ENCODE measurements at places on chromosomes 4 and X.

GRCh38 chr4:25081866-25082471 lies 51.2 kb upstream of the LGI2 start:
- DNase-seq = peak; percentile 62

DNA sequence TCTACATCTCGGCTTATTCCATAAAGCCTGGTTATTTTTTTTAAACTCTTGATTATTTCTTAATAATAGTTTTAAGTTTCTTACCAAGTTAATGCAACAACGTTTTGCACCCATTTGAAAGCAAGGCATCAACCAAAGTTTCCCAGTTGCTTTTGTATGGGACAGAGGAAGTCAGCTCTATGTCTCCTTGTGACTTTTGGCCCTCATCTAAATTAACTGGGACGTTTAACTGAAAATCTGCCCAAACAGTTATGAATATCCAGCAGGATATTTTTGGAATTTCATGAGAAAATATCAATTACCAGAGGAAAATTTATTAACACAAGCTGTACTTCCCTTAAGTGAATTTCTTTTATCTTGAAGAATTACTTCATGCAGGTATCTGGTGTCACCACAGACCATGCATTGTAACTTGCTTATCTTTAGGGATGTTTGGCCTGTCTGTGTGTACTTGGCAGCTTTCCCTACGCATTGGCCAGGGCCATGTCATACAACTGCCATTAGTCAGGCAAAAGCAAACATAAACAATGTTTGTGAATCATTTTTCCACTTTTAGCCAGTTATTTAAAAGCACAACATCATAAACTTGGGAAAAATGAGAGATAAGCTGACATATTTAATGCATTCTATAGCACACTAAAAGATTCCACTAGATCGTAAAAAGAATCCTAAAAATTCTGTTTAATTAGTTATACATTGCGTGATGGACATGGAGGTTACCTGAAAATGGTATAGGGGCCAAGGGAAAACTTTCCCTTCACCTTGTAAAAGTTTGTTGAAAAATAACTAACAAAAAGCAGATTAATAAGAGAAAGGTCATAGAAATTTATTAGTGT lies 101.4 kb upstream of the PDE5A start:
- DNase-seq = no peak

GRCh38 chrX:112571388-112571787 lies 108.3 kb downstream of the LHFPL1 start:
- DNase-seq = no peak

GRCh38 chr4:117907646-117908045 lies 126.6 kb upstream of the NDST3 start:
- no peak for DNase-seq

GRCh38 chr4:155415662-155416061 lies 38.9 kb upstream of the MAP9 start:
- no peak for DNase-seq

DNA sequence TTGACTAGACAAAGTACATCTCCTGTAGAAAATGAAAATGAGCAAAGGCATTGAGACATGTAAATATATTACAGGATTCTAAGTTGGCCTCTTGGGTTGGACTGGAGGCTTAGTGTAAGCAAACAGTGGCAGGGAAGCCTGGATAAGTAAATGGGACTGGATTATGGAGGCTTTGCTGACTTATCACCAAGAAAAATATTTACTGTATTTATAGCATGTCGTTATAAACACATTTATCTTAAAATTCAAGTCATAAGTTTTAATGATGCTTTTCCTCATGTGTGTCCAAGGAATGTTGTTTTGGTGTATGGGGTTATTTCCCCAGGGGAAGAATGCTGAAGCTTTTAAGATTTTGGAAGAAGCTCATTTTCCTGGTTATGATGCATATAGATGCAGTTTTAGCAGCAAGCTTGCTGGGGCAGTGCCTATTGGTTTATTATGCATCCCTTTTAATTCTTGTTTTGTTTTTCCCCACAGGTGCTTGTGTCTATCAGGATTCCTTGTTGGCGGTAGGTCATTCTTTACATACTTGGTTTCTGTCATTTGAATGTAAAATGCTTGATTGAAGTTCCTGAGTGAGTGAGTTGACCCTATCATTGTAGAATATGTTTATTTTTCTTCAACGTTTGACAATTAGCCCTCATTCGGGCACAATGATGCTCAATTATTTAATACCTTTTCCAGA lies 8.5 kb downstream of the FRAS1 start:
- DNase-seq = no peak

- DNase-seq = no peak
Measured at GRCh38 chr4:10738826-10739489, 54.4 kb upstream of the CLNK start.

GRCh38 chr4:1414831-1415680 lies 8.8 kb upstream of the NKX1-1 start:
- DNase-seq = no peak

GRCh38 chr4:157739242-157739641 lies 433.6 kb downstream of the GASK1B start:
- no peak for DNase-seq

DNA sequence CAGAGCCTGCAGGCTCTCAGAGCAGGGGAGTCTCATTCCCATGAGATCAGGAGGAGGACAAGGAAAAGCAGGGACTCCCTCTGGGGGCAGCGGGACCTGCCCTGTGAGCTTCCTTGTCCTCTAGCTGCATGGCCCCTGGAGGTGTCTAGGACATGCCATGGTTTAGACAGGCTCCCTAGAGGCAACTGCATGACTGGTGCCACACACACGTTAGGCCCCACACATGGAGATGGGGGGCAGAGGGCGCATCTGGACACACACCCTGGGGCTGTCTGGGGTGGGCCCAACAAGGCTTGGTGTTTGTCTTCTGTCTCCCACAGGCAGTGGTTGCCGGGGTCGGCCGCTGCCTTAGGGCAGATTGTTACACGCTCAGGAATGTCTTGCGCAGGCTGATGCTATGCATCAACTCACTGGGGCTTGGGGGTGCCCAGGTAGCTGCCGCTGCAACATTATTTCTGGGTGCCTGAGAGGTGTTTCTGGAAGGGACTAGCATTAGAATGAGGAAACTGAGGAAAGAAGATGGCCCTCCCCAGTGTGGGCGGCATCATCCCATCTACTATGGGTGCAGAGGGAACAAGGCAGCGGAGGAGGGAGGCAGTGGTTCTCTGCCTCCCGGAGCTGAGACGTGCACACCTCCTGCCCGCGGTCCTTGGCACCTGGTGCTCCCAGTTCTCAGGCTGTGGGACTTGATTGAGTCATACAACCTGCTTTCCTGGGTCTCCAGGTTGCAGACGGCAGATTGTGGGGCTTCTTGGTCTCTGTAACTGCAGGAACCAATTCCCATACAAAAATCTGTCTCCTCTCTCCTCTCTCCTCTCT lies 32.1 kb upstream of the GPR78 start:
- peak; percentile 78 for DNase-seq

- no peak for DNase-seq
Measured at GRCh38 chr4:14337892-14338584, 664.2 kb upstream of the CPEB2 start.

DNA sequence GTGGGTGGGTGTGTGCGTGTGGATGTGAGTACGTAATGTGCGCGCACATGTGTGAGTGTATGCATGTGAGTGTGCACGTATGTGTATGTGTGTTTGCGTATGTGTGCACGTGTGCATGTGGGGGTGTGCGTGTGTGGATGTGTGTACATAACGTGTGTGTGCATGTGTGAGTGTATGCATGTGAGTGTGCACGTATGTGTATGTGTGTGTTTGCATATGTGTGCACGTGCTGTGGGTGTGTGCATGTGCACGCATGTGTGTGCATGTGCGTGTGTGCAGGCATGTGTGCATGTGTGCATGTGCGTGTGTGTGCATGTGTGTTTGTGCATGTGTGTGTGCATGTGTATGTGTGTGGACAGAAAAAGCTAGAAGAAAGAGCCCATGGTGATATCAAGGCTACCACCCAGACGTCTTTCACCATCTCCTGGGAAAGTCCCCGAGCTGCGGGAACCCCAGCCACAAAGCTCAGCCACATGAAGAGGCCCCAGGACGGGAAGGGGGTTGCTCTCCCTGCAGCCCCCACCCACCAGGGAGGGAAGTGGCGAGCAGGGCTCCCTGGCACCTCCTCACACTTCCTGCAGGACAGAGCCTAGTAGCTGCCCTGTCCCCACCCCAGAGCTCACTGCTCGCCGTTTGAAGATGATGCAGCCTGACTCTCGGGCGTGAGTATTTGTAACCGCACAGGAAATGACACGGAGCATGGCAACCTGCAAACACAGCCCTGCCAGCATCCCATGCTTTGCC lies 108.3 kb downstream of the DCTD start:
- no peak for DNase-seq

DNA sequence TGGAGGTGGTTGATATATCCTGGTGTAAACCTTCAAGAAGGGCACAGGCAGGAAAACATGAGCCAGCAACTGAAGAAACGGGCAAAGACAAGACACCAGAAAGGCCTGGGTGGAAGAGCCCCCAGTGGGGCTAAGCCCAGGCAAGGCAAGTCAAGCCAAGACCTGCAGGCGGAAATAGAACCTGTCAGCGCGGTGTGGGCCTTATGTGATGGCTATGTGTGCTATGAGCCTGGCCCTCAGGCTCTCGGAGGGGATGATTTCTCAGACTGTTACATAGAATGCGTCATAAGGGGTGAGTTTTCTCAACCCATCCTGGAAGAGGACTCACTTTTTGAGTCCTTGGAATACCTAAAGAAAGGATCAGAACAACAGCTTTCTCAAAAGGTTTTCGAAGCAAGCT lies 7.2 kb downstream of the ZFP42 start:
- no peak for DNase-seq

DNA sequence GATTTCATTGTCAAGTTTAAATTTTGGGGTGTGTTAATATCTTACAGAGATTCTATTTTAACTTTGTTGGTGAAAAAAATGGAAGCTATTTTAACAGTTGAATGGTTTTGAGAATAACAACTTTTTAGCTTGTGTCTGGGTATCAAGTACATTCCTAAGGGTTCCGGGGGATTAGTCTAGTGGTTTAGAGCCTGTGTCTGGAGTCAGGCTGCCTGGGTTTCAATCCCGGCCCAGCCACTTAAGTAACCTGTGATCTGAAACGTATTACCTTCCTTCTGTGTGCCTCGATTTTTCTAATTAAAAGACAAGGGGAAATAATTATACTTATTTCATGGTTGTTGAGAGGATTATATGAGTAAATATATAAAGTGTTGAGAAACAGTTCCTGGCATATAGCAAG lies 288.6 kb upstream of the NR3C2 start:
- DNase-seq = no peak

DNA sequence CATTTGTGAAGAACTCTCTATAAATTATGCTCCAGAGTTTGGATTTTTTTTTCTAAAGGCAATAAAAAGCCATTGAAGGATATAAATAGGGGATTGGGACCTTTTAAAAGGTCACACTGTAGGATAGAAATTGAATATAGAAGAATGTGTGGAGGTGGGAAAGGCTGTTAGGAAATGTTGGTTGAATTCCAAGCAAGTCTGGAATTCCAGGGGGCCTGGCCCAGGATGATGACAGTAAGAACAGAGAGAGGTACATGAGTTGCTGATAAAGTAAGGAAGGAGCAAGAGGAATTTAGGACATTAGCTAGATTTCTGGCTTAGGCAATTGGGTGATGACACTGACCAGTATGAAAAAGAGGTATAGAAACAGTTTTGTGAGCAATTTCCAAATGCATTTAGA lies 95.4 kb upstream of the USP38 start:
- peak; percentile 35 for DNase-seq

GRCh38 chr4:169164669-169165415 lies 105.9 kb downstream of the SH3RF1 start:
- DNase-seq = no peak

GRCh38 chr4:114200026-114200425 lies 220.6 kb upstream of the ARSJ start:
- no peak for DNase-seq

DNA sequence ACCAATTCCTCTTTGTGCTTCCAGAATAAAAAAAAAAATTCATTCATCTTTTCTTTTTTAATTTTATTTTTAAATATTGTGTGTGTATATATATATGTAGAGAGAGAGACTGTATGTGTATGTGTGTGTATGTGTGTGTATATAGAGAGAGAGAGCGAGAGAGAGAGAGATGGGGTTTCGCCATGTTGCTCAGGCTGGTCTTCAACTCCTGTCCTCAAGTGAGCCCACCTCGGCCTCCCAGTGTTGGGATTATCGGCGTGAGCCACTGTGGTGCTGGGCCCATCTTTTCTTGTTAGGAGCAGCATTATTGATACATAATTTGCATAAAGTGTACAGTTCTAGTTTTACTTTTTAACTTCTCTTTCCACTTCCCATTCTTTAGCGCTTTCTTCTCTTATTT lies 33.6 kb downstream of the KDM6A start:
- DNase-seq = no peak

GRCh38 chr4:82421796-82422560 lies 8.3 kb downstream of the HNRNPDL start:
- peak; percentile 37 for DNase-seq

- peak; percentile 41 for DNase-seq
Measured at GRCh38 chr4:52718123-52718522, 33.1 kb downstream of the ERVMER34-1 start.

GRCh38 chrX:43165343-43165920 lies 387.5 kb upstream of the PPP1R2C start:
- DNase-seq = no peak

DNA sequence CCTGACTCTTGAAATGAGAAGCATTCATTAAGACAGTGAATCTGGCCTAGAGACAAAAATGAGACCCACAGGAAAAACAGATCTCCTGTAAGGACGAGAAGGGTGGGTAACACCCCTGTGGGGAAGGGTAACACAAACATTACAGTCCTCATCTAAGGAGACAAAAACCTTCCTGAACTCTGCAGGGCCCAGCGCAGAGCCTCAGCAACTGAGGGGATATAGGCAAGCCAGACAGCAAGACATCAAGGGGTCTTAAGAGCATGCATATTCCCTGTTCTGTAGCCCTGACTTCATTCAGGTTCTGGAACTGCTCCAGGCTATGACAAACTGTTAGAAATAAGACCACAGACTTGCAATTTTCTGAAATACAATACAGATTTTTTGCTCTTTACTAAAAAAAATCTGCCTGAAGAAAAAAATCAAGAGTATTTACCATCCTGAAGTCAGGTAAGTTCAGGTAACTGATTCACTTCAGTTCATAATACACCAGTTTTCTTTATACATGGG lies 15.5 kb downstream of the COX18 start:
- no peak for DNase-seq
